ENCODE measurements at places on chromosomes 6 and 20.

- peaks cover 7% of the 10 kb centered on the region for H3K27me3 ChIP-seq
- H3K27ac ChIP-seq: no peak overlapping the region
- no peak for DNase-seq
- no peak overlapping the region for H3K4me3 ChIP-seq
- no peaks in the 10 kb centered on the region for H3K4me1 ChIP-seq
Observed at GRCh38 chr20:16664020-16664419, 65.8 kb upstream of the SNRPB2 start.

- no peak overlapping the region for H3K4me3 ChIP-seq
- peaks cover 6% of the 10 kb centered on the region for H3K4me1 ChIP-seq
- H3K36me3 ChIP-seq: no peaks in the 10 kb centered on the region
- DNase-seq: no peak
Observed at GRCh38 chr20:39075731-39076130, 113.6 kb downstream of the DHX35 start.

- H3K27ac ChIP-seq: no peak overlapping the region
- H3K4me1 ChIP-seq: no peaks in the 10 kb centered on the region
- H3K27me3 ChIP-seq: peaks cover 17% of the 10 kb centered on the region
- no peak for DNase-seq
Observed at GRCh38 chr6:105120570-105120969, 59.2 kb downstream of the POPDC3 start.

GRCh38 chr6:128240024-128240428, 280.4 kb downstream of the PTPRK start:
- no peak overlapping the region for H3K4me3 ChIP-seq
- H3K36me3 ChIP-seq: no peaks in the 10 kb centered on the region
- no peaks in the 10 kb centered on the region for H3K4me1 ChIP-seq

- H3K36me3 ChIP-seq: no peaks in the 10 kb centered on the region
- no peaks in the 10 kb centered on the region for H3K4me1 ChIP-seq
- peaks cover 5% of the 10 kb centered on the region for H3K27me3 ChIP-seq
- no peak for DNase-seq
- no peak overlapping the region for H3K4me3 ChIP-seq
Observed at GRCh38 chr20:57794600-57795341, 85.0 kb upstream of the PMEPA1 start.

DNA sequence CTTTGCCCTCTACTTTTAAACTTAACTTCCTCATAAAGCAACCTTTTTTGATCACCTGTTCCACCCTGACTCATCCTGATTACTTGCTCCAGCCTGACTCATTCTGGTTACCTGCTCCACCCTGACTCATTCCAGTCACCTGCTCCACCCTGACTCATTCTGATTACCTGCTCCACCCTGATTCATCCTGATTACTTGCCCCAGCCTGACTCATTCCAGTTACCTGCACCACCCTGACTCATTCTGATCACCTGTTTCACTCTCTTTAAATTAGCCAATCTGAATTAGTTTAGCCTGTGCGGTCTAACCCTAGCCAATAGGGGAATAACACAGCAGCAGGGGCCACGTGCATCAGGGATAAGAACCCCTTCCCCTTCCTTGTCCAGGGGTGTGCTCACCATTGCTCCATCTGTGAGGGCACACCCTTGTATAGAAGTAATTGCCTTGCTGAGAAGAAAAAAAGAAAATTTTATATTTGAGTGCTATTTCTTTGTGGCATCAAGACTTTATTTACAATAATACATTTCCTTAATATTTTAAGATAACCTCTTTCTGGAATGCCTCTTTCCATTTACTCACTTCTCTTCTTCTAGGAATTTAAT, 17.9 kb downstream of the HLA-G start:
- H3K4me3 ChIP-seq: no peak overlapping the region
- peaks cover 3% of the 10 kb centered on the region for H3K36me3 ChIP-seq
- peaks cover 37% of the 10 kb centered on the region for H3K4me1 ChIP-seq
- DNase-seq: peak; percentile 60
- H3K27me3 ChIP-seq: peaks cover 51% of the 10 kb centered on the region

- peak overlapping the region; percentile 87 for H3K4me3 ChIP-seq
- peaks cover 21% of the 10 kb centered on the region for H3K4me1 ChIP-seq
- H3K36me3 ChIP-seq: no peaks in the 10 kb centered on the region
- DNase-seq: peak; percentile 86
- H3K27me3 ChIP-seq: peaks cover 31% of the 10 kb centered on the region
Observed at GRCh38 chr6:44072959-44073611, 54.2 kb downstream of the MRPL14 start.

GRCh38 chr20:18019068-18019467, 38.6 kb downstream of the OVOL2 start:
- no peak overlapping the region for H3K4me3 ChIP-seq
- H3K4me1 ChIP-seq: no peaks in the 10 kb centered on the region
- H3K36me3 ChIP-seq: no peaks in the 10 kb centered on the region
- H3K27ac ChIP-seq: no peak overlapping the region
- DNase-seq: peak; percentile 27

DNA sequence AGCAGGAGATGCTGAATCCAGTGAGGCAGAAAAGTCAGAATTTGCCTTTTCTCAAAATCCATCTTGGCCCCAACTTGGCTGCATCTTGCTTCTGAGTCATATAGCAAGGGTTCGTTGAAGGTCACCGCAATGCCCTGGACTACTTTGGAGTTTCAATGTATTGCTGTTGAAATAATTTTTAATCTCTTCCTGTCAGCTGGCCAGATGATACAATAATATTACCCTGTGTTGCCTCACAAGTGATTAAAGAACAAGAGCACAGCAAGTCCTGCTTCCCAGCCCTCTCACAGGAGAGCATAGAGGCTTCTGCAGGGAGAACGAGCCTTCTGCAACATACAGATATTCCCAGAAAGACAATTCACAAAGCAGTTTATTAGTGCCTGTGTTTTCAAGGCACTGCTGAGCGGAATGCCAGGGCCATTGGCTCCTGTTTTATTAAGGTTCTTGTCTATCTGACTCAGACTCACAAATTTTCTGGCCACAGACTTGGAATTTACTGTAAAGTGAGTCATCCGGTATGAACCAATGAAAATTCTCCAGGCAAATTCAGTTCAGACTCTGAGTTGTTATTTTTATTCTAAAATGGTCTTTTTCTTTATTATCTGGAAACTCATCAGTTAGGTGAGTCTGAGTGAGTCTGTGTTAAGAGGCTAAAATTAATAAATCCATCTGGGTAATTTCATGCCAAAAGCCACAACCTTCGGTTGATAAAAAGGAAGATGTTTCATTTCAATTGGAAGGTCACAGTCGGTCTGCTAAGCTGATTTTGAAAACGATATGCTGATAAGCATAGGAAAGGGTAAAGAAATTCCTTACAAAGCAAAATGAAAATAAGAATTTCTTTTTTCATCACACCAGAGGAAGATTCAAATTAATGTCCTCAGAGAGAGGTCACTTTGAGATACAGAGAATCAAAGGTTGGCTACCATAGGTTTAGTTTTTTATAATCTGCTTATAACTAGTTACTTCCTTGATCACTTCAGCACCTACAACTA, 289.4 kb upstream of the STXBP5 start:
- DNase-seq: no peak
- peaks cover 19% of the 10 kb centered on the region for H3K4me1 ChIP-seq
- H3K36me3 ChIP-seq: no peaks in the 10 kb centered on the region

- H3K4me1 ChIP-seq: no peaks in the 10 kb centered on the region
- no peaks in the 10 kb centered on the region for H3K27me3 ChIP-seq
- DNase-seq: no peak
Observed at GRCh38 chr6:121503589-121503991, 68.1 kb downstream of the GJA1 start.

- H3K4me3 ChIP-seq: no peak overlapping the region
- H3K36me3 ChIP-seq: no peaks in the 10 kb centered on the region
- DNase-seq: no peak
Observed at GRCh38 chr20:51185277-51185676, 162.4 kb upstream of the KCNG1 start.

GRCh38 chr6:163603395-163603794, 188.9 kb downstream of the QKI start:
- no peaks in the 10 kb centered on the region for H3K36me3 ChIP-seq
- H3K4me1 ChIP-seq: no peaks in the 10 kb centered on the region
- H3K27me3 ChIP-seq: no peaks in the 10 kb centered on the region
- no peak for DNase-seq
- no peak overlapping the region for H3K27ac ChIP-seq
